Activated CD8-positive, alpha-beta memory T cell treated with anti-CD3 and anti-CD28 coated beads, Interleukin-2, amount 10 ng/mL, durations not matched to agents 7 days and 5 days (primary cell): ENCODE measurements at places on chromosomes 4 and X. TPM values are rescaled to one million over a fixed set of nuclear protein-coding genes. Genes with fewer than 3 reads are reported as not detected.

Gene USP46
- total RNA-seq: 12.9 TPM

Gene GLRA3
- not detected for total RNA-seq

GRCh38 chr4:87333267-87333666, 10.6 kb upstream of the HSD17B13 start:
- DNase-seq: no peak

- DNase-seq: peak; percentile 41
These were observed 768 bp downstream of the MID2 start for GRCh38 chrX:107826238-107827029.

DNA sequence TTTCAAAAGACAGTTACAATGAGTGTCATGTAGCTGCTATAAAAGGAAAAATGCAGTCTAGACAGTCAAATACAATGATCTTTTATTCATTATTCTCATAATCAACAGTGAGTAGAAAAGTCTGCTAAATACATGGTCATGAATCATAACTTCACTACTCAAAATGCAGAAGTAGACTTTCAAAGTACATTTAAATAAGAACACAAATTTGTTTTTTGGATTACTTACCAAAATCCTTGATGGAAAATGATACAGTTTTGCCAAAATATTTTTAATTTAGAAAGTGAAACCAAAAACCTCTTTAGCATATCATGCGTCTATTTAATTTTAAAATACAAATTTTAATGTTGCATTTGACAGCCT, 4.9 kb downstream of the ACSL4 start:
- DNase-seq: no peak

Gene MFSD8
- 19.9 TPM for total RNA-seq

Gene RHOXF1
- total RNA-seq: not detected

DNA sequence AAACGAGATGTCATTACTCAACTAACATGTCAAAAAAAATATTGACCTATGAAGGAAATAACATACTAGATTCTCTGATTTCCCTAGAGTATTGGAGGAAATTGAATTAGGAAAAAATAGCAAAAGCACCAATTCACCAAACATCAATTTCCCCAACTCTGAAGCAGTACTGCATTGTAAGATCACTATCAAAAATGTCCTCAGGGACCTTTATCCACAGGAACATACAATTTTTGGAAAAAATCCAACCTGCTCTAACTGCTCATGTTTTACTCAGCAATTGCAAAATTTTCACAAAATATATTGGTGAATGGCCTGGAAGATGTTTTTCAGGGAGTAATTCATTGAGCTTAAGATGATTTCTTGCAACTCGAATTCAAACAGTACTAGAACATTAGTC, 239.0 kb upstream of the GIMD1 start:
- no peak for DNase-seq

DNA sequence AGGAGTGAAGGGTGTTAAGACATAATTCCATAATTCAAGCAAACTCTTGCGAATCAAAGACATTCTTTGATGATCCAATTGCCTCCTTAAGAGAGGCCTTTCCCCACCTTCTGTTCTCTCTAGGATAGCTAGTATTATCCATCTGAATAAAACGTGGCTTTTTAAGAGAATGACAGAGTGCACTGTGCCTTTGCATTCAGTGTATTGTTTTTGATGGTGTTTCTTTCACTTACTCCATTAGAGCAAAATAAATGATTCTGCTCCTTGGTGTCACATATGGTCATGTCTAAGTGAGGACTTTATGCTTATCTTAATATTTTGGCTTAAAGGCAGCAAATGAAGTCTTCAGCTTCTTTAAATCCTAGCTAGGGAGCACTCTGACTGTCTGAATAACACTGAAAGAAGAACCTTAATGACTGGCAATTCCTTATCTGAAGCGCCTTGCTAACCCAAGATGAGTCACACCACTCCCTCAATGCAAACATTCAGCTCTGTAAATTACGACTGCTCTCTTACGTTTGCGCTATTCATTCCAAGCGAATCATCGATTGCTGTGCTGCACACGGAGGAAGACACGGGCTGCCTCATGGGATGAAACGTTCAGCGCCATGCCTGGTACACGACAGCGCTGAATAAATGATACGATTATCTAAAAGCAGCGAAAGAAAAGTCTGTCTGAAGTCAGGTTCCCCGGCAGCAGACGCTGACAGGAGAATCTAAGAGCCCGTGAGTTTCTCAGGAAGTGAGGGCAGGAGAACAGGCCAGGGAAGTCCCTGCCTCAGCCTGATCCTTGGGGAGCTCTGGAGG, 35.1 kb upstream of the GEMIN8 start:
- DNase-seq: no peak

Gene PNMA3
- total RNA-seq: 2.2 TPM

Gene HHIP
- not detected for total RNA-seq

- no peak for DNase-seq
These were observed 29.0 kb upstream of the BCLAF3 start for GRCh38 chrX:20019672-20020365.

DNA sequence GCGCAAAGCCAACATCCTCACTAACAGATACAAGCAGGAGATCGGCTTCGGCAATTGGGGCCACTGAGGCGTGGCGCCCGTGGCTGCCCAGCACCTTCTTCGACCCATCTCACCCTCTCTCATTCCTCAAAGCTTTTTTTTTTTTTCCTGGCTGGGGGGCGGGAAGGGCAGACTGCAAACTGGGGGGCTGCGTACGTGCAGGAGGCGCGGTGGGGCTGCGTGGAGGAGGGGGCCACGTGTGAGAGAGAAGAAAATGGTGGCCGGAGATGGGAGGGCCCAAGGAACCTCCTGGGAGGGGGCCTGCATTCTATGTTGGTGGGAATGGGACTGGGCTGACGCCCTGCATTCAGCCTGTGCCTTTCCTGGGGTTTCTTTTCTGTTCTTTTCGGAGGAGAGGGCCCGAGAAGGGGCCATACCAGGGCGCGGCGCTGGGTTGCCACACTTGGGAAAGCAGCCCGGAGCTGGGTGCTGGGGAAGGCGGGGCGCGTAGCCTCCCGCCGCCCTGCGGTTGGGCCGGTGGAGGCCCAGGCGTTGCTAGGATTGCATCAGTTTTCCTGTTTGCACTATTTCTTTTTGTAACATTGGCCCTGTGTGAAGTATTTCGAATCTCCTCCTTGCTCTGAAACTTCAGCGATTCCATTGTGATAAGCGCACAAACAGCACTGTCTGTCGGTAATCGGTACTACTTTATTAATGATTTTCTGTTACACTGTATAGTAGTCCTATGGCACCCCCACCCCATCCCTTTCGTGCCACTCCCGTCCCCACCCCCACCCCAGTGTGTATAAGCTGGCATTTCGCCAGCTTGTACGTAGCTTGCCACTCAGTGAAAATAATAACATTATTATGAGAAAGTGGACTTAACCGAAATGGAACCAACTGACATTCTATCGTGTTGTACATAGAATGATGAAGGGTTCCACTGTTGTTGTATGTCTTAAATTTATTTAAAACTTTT, 4.5 kb downstream of the MID1IP1 start:
- DNase-seq: peak; percentile 73

Gene RBMXL3
- not detected for total RNA-seq

Gene MAML3
- 1.8 TPM for total RNA-seq

Gene CXCL1
- not detected for total RNA-seq

DNA sequence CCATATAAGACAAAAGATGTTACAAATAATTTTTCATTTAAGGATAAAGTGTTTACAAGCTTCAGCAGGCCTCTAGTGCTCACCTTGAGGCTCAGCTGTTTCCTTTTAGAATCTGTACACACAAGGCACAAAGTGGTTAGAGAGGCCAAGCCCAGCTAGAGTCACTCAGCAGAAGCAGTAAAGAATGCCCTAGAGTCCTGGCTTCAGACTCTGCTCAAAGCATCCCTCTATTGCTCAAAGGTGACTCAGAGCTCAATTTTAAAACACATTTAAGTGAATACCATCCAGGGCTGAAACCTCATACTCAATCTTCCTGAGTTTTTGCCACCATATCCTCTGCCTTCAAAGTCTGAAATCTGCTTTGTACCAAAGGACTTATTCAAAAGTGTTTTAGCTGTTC, 22.6 kb upstream of the PHF8 start:
- no peak for DNase-seq

Gene PRRG3
- total RNA-seq: not detected

DNA sequence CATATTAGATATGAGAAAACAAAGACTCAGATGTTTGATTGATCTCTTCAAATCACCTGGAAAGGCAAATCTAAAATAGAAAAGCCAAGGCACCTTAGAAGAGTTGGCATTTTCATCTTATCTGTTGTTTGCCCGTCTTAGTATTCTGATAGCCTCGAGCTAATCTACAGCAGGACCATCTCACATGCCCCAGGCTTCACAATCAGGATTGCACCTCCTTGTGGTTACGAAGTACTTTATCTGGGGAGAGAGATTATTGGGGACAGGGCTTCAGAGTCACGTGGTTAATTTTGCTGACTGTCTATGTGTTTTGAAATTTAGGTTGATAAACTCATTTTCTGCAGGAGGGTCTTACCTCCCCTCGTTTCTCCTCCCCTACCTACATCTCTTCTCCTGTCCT, 313.1 kb upstream of the ANXA10 start:
- no peak for DNase-seq

Gene DMRTC1
- not detected for total RNA-seq

GRCh38 chr4:1403177-1403583, 3.1 kb downstream of the NKX1-1 start:
- DNase-seq: peak; percentile 14

GRCh38 chr4:5691491-5692132, 16.7 kb downstream of the EVC2 start:
- no peak for DNase-seq
